ENCODE measurements at places on chromosomes 11 and 22.

DNA sequence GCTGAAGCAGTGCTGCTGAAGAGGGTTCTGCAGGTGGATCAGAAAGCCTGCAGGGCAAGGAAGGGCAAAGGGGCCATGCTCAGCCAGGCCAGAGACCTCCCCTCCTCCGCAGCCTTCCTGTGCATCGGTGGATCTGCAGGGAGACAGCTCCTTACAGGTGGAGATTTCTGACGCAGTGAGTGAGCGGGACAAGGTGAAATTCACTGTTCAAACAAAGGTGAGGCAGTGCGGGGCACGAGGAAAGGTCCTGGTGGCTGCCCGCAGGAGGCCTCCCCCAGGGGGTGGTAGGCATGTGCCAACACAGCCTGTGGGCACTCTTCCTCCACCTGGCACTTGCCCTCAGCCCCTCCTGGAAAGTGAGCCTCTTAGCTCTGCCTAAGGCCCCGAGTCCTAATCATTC is 8.6 kb downstream of the CFL1 start:
- no peak for DNase-seq

GRCh38 chr11:36239636-36240035 is 49.6 kb downstream of the COMMD9 start:
- DNase-seq, result no peak

DNA sequence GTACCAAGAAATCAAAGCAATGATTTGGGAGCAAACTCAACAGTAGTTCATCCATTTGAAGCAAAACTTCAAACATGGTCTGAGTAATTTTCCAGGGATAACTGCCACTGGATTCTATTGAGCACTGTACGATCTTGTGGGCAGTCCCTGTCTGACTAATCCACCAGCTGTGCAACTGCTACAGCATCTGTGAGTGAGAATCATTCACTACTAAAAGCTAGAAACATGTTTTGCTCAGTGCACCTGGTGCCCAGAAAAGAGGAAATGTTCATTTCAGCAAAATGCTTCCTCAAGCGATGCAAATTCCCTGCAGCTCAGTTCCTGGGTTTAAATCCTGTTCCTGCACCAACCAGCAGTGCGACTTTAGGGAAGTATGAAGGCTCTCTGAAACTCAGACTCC is 1077.9 kb downstream of the DLG2 start:
- DNase-seq, result no peak

DNA sequence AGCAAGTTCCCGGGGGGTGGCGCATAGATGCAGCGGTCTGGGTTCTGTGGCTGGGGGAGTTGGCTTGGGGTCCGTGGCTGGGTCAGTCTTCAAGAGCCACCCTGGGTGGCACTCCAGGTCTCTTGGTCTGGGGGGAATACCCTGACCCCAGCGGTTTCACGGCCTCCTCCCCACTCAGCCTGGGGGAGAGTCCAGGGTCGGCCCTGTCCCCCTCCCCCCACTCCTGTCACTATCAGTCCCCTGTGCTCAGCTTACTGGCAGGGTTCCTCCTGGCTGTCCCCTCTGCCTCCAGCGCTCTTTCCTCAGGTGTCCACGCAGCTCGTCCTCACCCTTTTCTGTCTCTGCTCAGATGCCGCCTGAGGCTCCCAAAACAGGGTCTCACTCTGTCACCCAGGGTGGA is 68.5 kb upstream of the PARVG start:
- no peak for DNase-seq

DNA sequence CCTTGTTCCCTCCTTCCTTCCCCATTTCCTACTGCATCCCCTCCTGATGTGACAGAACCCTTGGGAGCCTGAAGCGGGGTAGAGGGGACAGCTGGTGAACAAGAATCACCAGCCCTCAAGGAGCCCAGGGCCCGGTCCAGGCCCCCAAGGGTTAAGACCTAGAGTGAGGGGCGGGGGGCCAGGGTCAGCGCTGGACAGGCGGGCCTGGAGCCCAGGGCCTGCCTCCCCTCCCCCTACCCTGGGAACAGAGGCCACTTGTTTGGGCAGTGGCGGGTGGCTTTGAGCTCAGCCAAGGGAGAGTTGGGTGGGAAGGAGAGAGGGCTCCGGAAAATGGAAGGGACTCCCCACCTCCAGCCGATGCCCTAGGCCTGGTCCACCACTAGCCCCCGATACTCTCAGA is 2.1 kb downstream of the ARAP1 start:
- DNase-seq, result no peak

DNA sequence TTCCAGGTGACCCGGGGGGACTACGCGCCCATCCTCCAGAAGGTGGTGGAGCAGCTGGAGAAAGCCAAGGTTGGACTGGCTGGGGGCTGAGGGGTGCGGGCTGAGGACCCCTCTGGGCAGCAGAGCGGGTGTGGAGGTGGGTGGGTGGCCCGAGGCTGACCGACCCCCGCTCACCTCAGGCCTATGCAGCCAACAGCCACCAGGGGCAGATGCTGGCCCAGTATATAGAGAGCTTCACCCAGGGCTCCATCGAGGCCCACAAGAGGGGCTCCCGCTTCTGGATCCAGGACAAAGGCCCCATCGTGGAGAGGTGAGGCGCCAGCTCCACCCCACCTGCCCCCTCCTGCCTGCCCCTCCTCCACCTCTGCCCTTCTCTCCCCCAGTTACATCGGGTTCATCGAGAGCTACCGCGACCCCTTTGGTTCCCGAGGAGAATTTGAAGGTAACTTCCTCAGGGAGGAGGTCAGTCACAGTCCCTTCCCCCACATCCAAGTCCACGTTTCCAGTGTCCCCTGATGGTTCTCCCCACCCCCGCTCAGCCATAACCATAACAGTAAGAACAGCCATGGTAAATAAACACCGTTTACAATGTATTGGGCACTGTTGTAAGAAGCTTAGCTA is 11.2 kb downstream of the DPP3 start:
- DNase-seq, result no peak

DNA sequence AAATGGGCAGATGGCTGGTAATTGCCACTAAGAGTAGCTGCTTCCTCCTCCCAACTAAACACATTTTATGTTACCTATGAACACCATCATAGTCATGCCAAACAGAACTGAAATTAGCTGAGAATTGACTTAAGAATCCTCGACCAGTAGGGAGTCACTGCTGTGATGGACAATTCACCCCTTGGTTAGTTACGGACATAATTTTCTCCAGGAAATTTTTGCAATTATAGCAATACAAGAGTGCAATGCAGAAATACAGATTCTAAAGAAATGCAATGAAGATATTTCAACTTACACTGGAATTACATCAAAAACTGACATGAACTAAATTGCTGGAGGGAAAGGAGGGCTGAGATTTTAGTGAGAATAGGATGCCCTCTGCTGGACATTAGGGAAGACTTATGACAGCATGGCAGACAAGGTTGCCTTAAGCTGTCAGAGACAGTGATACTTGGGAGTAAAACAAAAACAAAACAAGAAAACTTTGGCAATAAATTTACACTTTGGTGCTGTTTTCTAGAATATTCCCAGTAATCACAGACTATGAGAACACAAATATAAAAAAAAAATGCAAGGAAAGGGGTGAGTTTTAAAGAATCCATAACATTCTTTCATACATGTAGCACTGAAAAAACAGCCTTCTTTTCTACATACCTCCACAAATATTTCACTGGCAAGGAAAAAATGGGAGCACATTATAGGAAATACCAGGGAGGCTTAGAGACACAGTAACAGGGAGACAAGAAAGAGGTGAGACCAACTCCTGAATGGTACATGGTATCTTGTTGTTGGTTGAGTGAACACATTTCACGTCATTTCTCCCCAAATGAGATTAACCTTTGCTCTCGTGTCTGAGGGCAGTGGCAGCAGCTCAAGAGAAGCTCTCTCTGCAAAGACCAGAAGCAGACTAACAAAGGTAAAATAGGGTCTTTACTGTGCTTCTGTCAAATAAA is 11.2 kb upstream of the PPP2R1B start:
- no peak for DNase-seq

GRCh38 chr11:130737041-130737830 is 179.0 kb downstream of the SNX19 start:
- DNase-seq, result peak; percentile 8

DNA sequence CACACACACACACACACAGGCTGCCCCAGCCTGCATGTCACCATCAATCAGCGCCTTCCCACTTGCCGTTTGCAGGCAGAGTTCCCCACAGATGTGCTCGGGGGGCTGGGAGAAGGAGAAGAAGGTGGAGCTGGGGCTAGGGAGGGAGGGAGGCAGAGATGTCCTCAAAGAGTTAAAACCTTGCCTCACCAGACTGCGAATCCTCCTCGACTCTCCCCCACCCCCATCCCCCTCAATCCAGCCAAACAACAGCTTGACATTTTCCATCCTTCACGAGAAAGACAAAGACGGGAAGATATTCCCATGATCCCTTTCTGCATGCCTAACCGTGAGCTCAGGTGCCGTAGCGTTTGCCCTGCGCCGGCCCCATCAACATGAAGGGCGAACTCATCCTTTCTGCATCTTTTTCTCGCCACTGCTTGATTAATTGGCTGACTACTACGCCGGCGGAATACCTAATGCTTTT is 365.5 kb downstream of the MIAT start:
- DNase-seq, result no peak

DNA sequence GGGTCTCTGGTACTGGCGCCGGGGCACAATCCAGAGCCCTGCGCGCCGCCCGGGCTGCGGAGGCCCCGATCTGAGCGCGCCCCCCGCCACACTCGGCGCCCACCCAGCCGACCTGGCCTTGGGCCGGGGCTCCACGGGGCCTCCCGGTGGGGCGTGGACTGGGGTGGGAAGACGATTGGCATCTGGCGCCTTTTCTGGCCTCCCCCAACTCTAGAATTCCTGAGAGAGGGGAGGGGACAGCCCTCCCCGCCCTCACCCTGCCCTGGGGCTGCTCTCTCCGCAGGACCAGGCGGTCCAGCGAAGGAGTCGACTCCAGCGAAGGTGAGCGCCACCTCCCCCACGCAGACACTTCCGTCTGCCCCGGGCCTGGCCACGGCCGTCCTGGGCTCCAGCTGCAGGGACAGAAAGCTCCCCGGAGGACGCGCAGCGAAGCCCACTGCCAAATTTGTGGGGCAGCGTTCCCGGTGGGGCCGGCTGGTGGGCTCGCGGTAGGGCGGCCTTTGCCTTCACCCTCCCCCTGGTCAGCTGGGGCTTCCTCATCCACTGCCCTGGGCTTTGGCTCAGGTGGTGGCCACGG is 593 bp downstream of the SSH3 start:
- DNase-seq, result no peak

DNA sequence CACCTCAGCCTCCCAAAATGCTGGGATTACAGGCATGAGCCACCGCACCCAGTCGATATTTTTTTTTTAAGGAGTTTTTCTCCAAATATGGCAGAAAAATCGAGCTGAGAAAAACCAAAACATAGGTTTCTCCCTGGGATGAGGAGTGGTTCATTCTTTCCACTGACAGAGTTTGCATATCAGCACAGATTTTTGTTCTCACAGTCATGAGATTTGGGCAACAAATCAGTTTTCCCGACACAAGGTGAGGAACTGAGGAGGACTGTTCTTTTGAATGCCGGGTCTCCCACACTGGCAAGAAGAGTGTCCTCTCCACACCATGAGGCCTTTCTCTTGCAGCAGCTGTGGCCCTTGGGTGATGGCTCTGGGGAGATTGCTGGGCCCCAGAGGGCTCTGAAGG is 3.8 kb upstream of the EHD1 start:
- DNase-seq, result no peak

DNA sequence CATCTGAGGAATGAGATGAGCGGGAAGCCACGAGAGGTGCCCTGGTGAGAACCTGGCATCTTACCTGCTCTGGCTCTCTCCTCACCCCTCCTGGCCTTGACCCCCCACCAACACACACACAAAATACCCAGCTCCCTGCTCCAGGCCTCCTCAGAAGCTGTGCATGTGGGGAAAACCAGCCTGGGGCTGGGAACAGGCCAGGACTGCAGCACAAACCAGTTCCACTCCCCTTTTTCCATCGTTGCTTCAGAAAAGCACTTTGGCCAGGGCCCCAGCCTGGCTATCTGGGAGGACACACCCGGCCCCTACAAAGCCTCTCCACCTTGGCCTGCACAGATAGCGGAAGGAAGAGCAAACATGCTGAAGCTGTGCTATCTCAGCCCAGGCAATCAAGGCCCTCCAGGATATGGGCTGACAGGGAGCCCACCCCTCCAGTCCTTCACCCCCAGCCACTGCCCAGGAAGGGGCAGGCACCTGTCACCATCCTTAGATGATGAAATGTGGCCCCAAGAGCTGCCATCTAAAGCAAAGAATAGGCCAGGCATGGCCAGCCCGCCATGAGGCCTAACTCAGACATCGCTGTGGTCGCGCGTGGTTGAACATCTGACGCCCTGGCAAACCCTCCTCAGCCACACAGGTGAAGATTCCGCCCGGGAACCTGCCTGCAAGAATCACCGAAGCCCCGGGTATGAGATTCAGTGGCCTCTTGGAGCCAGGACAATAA is 35.4 kb downstream of the PISD start:
- no peak for DNase-seq

DNA sequence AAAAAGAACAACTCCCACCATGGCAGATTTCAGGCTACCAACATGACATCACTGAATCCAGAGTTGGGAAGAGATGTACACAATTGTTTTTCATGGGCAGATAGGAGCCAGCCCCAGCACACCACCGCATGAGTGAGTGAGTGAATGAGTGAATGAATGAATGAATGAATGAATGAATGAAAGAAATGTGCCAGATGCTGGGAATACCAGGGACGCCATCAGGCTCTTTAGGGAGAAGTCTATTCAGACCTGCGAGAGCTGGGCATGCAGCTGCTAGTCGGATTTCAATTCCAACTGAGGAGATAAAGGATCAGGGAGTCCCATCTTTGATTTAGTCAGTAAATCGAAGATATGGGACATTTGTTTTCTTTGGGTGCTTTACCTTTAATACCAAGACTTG is 15.3 kb upstream of the FAM83F start:
- no peak for DNase-seq

DNA sequence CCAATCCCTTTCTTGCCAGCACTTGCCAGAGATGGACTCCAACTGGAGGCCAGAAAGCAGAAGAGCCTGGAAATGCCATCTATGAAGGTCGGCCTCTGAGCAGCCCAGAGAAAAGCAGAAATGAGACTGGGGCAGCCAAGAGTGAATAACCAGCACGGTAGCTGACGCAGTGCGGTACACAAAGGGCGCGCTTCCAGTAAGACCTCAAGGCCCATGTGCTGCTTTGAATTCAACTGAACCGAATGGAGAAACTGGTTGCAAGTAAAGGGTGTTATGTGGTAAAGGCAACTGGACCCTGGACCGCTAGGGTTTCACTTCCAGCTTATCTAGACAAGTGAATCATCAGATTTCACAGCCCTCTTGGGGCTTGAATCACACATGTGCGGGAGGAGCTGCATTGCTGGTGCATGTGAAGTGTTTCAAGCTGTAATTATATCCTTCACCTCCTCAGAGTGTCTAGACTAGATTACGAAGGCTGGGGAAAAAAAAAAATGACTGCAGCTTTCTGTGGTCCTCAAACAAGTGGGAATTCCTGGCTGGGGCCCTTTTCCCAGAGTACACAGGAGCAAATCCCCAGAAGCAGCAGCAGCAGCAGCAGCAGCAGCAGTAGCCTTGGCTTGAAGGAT is 128.9 kb downstream of the CCDC34 start:
- no peak for DNase-seq

GRCh38 chr22:32951076-32951806 is 106.9 kb downstream of the SYN3 start:
- DNase-seq, result no peak

- DNase-seq, result no peak
Measured at GRCh38 chr11:55969845-55970244, at the start of gene OR10AG1. TSS of gene OR10AG1 (minus strand) at chr11:55969945. CDS start at chr11:55969907, 38 bp downstream.

GRCh38 chr11:116890193-116890592 is 52.8 kb upstream of the APOA1 start:
- no peak for DNase-seq

- peak; percentile 49 for DNase-seq
Measured at GRCh38 chr22:46150655-46151477, 540 bp downstream of the PPARA start.
